ENCODE measurements at places on chromosomes 4 and X. TPM values are rescaled to one million over a fixed set of nuclear protein-coding genes. Genes with fewer than 3 reads are reported as not detected.

The NSDHL gene
- polyA plus RNA-seq = 43.0 TPM

The TRIML2 gene
- polyA plus RNA-seq = 58.1 TPM

The PAGE2B gene
- not detected for polyA plus RNA-seq

The CCKAR gene
- not detected for polyA plus RNA-seq

The ODAPH gene
- polyA plus RNA-seq = 0.57 TPM

GRCh38 chr4:16597845-16598596, 300.4 kb downstream of the LDB2 start:
- no peak for DNase-seq

- DNase-seq = no peak
Observed at GRCh38 chrX:149370097-149370496, 135.0 kb downstream of the IDS start.

- DNase-seq = no peak
Observed at GRCh38 chr4:154595807-154596206, 5.3 kb upstream of the FGA start.

DNA sequence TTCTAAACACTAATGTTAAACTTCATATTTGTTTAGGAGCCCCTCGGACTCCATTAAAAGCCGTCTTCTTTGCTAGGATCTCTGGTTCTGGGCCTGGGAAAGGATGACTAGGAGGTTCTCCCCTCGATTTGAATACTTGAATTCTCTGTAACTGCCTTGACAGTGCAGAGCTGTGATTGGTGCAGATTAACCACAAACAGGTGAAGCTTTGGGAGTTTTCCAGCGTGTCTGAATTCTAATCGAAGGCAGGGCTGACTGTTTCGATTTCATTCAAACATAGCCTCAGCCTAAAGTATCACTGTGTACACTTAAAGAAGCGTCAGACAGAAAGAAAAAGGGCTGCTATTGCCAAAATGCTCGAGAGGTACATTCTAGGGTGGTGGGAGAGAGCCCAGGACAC, 29.0 kb downstream of the TFDP3 start:
- DNase-seq = no peak

GRCh38 chr4:88953400-88953799, 103.6 kb downstream of the FAM13A start:
- DNase-seq = no peak

DNA sequence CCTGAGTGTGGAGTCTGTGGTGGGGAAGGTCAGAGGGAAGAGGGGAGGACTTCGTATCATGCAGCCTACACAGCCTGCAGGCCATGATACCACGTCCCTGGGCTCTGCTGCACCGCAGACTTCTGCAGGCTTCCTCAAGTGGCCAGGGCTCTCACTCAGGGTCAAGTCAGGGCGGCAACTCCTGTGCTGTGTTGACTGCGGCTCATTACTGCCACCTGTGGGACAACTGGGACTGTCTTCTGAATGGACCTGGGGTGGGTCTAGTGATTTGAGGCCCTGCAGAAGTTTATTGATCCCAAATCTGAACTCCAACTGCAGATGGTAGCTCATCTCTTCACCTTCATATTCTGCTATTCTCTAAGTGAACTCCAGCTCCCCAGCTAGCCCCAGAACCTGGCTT, 167.1 kb downstream of the NSUN7 start:
- peak; percentile 38 for DNase-seq

GRCh38 chr4:156948738-156949137, 22.9 kb downstream of the PDGFC start:
- no peak for DNase-seq

GRCh38 chr4:109916027-109916409, 3.3 kb downstream of the EGF start:
- no peak for DNase-seq

DNA sequence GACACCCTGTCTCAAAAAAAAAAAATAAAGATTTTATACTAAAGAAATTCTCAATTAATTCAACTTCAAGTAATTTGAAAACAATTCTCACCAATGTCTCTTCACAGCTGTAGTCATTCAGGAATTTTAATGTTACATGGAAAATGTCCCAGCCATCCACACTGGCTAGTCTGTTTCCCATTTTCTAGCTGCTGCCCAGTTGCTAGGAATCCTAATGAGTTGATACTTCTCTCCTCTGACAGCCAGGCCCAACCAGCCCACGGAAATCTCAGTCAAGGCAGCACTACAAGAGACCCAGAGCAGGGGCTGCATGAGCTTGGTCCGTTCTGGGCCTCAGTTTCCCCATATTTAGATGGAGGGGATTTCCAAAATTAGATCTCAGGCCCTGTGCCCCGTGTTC, 59.1 kb downstream of the CASP3 start:
- no peak for DNase-seq

- no peak for DNase-seq
Observed at GRCh38 chrX:45324941-45325340, 124.3 kb upstream of the DIPK2B start.

- no peak for DNase-seq
Observed at GRCh38 chr4:109931318-109931717, 18.6 kb downstream of the EGF start.
